Endothelial cell (in vitro differentiated cells): ENCODE measurements at places on chromosomes 2 and 18. TPM values are rescaled to one million over a fixed set of nuclear protein-coding genes. Genes with fewer than 3 reads are reported as not detected.

DNA sequence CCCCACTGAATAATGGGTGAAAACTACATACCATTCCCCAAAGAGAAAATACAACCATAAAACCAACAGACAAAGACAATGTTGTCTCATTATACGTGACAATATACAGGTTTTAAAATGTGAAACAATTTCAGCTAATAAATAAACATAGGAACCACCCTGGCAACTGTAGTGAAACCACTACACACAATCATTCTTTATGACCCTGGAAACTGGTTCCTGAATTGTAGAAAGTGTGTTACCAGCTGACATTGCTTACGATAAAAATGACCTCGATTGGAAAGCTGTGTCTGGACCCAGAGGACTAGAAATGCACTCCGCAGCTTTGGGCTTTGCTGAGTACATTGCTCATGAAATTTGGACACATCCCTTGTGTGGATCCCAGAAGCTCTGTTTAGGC, 73.9 kb upstream of the LPIN2 start:
- peaks cover 1% of the 10 kb centered on the region for H3K27me3 ChIP-seq
- no peak for DNase-seq
- no peak overlapping the region for H3K27ac ChIP-seq
- H3K36me3 ChIP-seq: no peaks in the 10 kb centered on the region
- no peak overlapping the region for H3K4me3 ChIP-seq

- H3K4me3 ChIP-seq: no peak overlapping the region
- no peaks in the 10 kb centered on the region for H3K36me3 ChIP-seq
- no peak for DNase-seq
- H3K27me3 ChIP-seq: peaks cover 5% of the 10 kb centered on the region
Measured at GRCh38 chr2:150767991-150768746, 280.7 kb upstream of the RND3 start.

DNA sequence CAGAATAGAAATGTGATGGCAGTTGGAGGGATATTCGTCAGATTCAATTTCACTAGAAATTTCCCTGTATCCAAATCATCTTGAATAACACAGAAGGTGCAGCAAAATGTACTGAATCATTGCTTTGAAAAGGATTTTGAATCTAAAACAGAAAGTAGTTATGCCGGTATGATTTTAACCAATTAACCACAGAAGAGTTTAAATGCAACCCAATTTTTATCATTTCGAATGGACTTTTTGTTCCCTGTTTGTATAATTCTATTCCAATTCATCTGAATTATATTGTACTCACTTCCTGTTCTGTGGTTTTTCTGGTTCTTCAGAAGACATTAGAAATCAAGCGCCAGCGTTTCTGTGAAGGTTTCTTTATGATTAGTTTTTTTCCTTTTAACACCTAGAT, 190.4 kb downstream of the MYO3B start:
- peaks cover 65% of the 10 kb centered on the region for H3K4me1 ChIP-seq
- H3K4me3 ChIP-seq: no peak overlapping the region
- no peaks in the 10 kb centered on the region for H3K36me3 ChIP-seq
- no peak for DNase-seq
- no peaks in the 10 kb centered on the region for H3K27me3 ChIP-seq
- no peak overlapping the region for H3K27ac ChIP-seq

The PTH2R gene
- not detected for total RNA-seq

The B4GALT6 gene
- 31.6 TPM for total RNA-seq

The TMEM237 gene
- total RNA-seq: 22.3 TPM

DNA sequence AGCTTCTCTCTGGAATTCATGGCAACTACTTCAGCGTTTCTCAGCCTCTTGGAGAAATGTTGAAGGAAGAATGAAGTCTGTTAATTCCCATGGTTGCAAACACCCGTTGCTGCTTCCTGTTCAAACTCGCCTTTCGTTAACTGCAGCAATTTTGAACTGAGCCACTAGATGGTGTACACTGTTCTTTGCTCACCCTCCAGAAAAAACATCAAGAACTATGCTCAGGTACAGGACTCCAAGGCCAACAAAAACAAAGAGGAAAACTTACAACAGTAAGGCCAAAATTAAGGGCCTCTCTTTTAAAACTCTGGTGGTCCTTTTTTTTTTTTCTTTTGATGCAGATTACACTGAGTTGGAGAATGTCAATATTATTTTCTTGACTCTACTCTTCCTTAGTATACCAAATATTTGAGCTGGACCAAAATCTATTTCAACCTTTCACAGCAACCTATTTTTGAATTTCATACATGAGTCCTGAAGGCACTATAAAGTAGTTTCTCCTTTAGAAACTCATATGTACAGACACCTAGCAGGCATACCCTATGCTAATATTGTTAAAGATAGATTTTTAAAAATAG, 58.2 kb downstream of the KLHL14 start:
- H3K4me3 ChIP-seq: no peak overlapping the region
- H3K27me3 ChIP-seq: no peaks in the 10 kb centered on the region
- peak overlapping the region; percentile 92 for H3K27ac ChIP-seq
- H3K4me1 ChIP-seq: no peaks in the 10 kb centered on the region
- H3K36me3 ChIP-seq: no peaks in the 10 kb centered on the region

DNA sequence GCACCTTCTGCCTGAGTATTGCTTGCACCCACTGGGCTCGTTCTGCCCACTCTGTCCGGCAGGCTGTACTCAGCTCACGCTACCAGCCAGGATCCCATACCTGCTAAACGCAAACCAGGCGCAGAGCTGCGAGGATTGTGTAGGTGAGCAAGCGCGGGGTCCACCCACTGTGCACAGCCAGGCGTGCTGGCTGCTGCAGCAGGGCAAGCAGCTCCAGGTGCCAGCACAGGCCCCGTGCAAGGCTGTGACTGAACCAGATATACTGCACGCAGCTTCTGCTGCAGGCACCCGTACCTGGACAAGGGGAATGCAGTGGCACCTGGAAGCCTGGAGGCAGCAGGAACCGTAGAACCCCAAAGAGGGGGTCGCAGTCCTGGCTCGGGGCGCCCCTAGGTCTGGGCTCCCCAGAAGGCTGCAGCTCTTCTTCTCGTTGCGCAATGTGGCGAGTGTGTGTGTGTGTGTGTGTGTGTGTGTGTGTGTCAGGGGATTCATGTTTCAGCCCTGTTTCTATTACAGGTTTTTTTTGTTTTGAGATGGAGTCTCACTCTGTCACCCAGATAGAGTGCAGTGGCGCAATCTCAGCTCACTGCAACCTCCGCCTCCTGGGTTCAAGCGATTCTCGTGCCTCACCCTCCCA, 46.1 kb upstream of the RAB1A start:
- H3K27me3 ChIP-seq: peaks cover 3% of the 10 kb centered on the region
- H3K4me3 ChIP-seq: no peak overlapping the region
- no peak for DNase-seq
- H3K36me3 ChIP-seq: no peaks in the 10 kb centered on the region
- no peak overlapping the region for H3K27ac ChIP-seq
